ENCODE measurements at places on chromosomes 6 and 20.

DNA sequence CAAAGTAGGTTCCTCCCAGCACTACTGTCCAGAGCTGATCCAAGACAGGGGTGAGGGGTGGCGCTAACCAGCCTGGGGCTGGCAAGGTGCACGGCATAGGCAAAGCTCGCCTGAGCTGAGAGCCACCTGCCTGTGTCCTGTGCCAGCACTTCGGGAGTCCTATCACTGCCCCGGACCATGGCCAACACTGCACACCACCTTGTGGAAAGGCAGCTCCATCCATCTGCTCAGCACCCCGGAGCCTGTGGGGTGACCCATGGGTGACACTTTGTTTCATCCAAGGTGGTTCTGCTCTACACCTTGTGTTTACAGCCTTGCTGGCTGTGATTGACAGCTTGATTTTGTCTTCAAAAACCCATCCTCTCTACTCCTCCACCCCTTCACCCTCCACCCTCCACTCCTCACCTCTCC is 32.9 kb upstream of the GATA5 start:
- no peak for DNase-seq

- DNase-seq, result no peak
Measured at GRCh38 chr20:36084897-36085613, 69.5 kb upstream of the EPB41L1 start.

DNA sequence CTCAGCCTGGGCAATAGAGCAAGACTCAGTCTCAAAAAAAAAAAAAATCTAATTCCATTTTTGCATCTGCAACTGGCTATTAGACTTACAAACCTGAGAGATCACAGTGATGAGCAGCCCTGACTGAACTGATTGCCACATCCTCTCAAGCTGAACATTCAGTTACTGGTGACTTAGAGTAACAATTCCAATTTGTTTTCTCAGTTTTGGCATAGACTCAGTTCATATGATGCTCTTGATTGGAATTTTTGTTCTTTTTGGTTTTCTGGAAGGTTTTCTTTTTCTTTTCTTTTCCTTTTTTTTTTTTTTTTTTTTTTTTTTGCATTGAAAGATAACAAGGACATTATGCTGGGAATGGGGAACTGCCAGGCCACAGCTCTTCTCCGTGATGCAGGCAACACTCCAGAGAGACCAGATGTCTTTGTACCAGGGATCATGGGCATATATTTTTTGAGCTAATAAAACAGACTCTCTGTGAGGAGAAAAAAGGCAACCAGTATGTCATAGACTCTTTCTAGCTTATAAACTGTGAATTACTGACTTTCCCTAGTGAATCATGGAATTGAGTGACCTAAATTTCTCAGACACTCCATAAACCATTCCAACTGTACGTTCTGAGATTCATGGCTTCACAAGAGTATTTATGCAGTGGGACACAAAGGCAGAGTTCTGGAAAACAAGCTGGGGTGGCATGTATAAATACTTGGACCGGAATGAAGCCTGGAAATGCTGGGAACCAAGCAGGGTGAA is 86.0 kb upstream of the SLC2A12 start:
- DNase-seq, result no peak

- DNase-seq, result no peak
Measured at GRCh38 chr20:12598894-12599293, 409.9 kb upstream of the SPTLC3 start.

- no peak for DNase-seq
Measured at GRCh38 chr6:154370545-154370944, 13.9 kb upstream of the IPCEF1 start.

- peak; percentile 30 for DNase-seq
Measured at GRCh38 chr6:15464211-15464725, 198.6 kb downstream of the DTNBP1 start.

DNA sequence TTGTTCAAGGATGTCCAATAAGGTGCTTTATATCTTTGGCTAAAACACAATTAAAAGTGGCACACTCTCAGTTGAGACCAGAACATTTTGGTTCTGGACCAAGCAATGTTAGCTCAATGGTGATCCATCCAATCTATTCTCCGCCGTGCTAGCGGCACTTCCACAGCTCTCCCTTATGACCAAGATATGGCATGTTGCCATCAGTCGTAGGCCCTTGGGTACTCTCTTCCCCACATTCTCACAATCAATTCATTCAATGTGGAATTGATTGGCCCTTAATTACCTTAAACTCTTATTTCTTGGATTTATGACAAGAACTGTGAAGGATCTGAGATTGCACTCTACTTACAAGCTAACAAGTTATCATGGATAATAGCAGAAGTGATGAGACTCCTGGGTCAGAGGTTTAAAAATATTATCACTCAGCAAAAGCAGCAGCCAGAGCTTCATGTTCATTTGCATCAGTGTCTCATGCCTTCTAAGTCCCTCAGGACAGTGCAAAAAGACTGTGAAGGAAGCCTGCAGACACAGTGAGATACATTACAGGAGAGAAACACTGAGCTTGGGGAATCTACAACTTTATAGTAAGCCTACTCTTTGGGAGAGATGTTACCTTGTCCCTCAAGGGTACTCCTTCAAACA is 80.0 kb upstream of the ARG1 start:
- DNase-seq, result no peak

GRCh38 chr6:79544299-79544927 is 7.2 kb upstream of the LCA5 start:
- no peak for DNase-seq

- no peak for DNase-seq
Measured at GRCh38 chr6:146550911-146551310, 7.3 kb downstream of the RAB32 start.

- no peak for DNase-seq
Measured at GRCh38 chr20:56372850-56373249, 14.1 kb downstream of the FAM210B start.

DNA sequence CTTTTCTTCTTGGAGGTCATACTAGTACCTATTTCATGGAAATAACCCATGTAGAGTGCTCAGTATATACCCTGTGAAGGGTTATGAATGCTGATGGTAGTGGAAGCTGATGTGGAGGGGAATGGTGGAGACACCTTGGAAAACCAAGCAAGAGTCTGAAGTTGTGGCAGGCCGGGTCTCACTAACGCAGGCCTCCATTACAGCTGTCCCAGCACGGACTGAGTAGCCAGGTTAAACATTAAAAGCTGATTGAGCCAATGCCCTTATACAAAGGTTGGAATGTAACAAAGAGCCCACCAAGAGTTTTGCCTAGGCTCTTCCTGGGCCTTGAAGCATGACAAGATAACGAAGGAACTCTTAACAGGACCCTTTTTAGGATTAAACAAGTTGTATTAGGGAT is 2.1 kb upstream of the PCMTD2 start:
- DNase-seq, result no peak

DNA sequence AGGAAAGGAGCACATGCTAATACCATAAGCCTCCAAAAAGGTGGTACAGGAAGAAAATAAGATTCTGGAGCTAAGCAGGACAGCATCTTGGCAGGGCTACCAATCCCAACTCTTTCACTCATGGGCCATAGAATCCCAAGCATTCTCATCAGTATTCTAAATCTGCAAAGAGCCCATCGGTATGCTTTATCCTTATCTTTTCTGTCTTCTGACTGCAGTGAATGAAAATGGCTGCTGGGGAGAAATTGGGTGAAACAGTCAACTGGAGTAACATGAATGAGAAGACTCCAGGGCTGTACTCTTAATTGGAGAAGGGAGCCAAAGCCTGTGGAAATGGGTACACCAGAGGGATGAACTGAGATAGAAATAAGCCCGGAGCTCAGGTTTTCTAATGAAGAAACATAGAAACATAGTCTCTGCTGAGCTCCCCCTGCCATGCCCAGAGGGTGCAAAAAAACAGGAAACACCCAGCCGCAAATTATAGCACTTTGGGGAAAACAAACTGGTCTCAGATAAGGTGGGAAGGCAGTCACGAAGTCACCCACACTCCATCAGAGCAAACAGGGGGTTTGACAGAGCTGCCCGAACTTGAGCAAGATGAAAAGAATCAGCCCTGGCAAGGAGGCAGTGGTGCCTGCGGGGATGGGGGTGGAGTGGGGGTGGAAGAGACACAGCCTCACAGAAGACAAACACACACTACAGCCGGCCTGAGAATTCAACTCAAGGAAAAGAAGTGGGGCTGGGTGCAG is 35.4 kb upstream of the E2F3 start:
- no peak for DNase-seq

- no peak for DNase-seq
Measured at GRCh38 chr6:86820750-86821149, 116.6 kb upstream of the HTR1E start.

DNA sequence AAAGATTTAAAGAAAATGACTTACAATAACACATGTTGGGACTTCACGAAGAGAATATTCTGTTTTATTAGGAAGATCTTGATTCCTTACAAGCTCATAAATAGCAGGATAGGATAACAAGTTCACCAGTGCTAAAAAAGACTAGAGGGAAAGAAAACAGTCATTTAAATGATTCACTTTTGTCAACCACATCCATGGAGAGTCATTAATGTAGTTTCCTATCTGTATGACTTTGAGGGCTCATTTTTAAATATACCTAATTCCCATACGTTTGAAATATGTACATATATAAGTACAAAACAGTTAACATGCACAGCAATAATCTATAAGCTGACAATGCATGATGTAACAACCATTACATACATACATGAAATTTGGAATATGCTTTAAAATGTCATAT is 111.1 kb downstream of the TBC1D32 start:
- no peak for DNase-seq

DNA sequence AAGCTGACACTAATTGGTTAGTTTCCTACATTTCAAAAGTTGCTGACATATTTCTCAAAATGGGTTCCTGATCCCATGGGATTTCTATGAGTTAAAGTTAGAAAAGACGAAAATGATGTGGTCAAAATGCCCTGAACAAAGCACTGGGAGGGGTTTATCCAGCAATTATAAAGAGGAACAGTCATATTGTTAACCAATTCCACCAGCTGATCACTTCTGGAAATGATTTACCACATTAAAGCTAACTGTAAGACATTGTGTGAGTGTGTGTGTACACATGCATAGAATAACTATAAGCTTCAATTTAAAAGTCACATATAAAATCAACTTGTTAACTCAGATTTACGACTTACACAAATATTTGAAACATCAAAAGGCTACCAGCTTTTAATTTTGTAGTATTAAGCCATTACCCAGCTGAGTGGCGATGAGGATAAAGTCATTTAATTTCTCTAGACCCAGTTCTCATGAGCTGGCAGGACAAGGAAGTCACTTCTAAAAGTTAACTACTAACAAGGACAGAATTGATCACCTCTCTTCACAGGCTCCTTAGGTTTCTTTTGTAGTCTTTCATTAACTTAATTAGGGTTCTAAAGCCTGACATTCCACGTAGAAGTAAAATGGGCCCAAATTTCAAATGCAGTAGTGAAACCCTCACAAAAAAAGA is 40.4 kb downstream of the MAN1A1 start:
- no peak for DNase-seq

- DNase-seq, result no peak
Measured at GRCh38 chr6:99614430-99615186, 8.0 kb downstream of the PRDM13 start.

DNA sequence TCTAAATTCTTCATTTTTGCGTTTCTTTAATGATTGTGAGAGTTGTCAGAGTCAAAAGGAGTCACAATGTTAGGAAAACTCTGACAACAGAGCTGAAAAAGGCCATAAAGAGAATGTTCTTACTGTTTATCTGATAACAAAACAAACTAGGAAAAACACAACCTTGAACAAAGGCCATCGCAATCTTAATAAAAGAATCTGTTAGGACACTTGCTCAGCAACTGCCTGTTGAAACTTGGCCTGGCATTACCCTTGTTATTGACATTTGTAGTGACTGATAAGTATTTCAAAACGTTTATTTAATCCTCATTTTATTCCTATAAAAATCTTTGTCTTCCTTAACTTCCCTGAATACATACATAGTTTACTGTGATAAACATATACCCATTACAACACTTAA is 15.7 kb downstream of the GSTA1 start:
- DNase-seq, result no peak

GRCh38 chr20:50844430-50845100 is 49.7 kb downstream of the BCAS4 start:
- no peak for DNase-seq

DNA sequence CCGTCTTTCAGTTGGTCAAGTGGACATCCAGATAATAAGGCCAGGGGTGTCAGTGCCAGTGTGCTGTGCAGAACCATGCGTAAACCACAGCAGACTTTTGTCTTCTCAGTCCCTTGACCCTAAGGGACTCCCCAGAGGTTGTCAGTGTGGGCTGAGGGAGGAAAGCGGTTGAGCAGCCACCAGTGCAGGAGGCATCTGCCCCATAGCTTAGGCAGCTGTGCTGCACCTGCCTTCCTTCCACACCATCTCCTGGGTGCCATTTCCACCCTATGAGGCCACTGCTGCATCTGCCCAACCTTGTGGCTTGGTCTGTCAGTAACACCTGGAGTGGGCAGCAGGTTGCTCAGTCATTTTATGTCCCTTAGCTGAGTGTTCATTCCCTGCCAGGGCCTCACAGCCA is 26.0 kb downstream of the PRPF6 start:
- DNase-seq, result no peak

DNA sequence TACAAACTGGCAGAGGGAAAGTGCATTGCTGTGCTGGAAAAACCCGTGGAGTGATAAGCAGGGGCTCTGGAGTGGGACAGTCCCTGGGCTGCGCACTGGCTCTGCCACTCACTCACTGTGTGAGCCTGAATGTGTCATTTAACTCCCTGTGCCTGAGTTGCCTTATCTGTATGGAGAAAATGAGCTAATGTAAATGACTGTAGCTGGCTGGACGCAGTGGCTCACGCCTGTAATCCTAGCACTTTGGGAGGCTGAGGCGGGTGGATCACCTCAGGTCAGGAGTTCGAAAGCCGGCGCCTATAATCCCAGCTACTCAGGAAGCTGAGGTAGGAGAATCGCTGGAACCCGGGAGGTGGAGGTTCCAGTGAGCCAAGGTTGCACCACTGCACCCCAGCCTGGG is 18.4 kb upstream of the RPN2 start:
- DNase-seq, result no peak

- DNase-seq, result no peak
Measured at GRCh38 chr6:129513471-129513870, 196.5 kb downstream of the ARHGAP18 start.

GRCh38 chr6:132252113-132252512 is 149.2 kb downstream of the MOXD1 start:
- no peak for DNase-seq
